Esophagus mucosa (tissue), 1 donor: ENCODE measurements at places on chromosomes 11 and 22.

- no peak for ATAC-seq
These were observed 1286.5 kb upstream of the TENM4 start for GRCh38 chr11:80727315-80727714.

- ATAC-seq, result no peak
These were observed 100.0 kb downstream of the WNT7B start for GRCh38 chr22:45877036-45877380.

DNA sequence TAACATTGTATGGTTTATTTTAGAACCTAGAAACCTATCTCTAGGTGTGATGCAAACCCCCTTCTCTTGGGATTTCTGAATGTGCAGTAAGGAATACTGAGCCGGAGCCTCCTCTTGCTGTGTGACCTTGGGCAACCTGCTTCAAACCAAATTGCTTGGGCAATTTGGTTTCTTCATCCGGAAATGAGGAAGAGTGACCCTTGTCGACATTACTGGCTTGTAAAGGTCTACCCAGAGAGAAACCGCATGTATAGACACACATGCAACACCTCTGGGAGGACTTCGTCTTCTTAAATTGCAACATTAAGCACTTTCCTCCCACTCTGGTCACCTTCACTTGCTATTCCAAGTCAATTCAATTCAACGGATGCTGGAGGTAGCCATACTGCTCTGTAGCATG lies 19.6 kb upstream of the TP53I11 start:
- ATAC-seq, result no peak

- ATAC-seq, result no peak
These were observed 1.8 kb upstream of the KRTAP5-4 start for GRCh38 chr11:1623716-1624115.

- ATAC-seq, result no peak
These were observed 55.7 kb downstream of the RTL6 start for GRCh38 chr22:44442186-44442815.

DNA sequence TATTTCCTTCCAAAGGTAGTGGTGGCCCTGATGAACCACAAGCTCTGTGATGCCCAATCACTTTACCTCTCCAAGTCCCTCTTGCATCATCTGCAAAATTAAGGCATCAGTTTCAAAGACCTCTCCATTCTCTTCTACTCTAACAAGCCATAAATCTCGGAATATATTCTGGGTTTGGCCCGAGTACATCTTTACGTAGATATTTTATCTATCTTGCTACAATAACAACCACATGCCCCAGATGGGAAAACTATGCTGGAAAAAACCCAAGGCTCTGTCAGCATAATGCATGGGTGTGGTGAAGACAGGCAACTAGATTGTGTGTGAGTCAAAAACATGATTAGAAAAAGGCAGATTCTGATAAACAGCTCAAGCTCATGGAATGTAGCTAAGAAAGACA lies 228.2 kb upstream of the BLID start:
- ATAC-seq, result no peak

DNA sequence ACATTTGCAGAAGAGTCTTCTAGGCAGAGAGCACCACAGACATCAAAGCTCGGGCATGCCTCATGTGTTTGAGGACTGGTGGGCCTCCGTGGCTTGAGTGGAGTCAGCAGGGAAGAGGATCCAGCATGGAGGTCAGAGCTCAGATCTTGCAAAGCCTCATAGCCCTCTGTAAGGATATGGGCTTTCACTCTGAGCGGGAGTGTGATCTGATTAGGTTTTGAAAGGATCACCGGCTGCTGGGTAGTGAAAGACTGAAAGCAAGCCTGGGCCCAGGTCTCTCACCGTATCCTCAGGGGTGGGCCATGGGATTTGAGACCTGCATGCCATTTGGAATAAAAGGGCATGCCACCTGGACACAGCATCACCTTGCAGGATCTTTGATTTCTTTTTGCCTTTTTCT lies 112.7 kb downstream of the TEAD1 start:
- no peak for ATAC-seq

- no peak for ATAC-seq
These were observed 79.1 kb downstream of the KCNQ1 start for GRCh38 chr11:2523821-2524391.

DNA sequence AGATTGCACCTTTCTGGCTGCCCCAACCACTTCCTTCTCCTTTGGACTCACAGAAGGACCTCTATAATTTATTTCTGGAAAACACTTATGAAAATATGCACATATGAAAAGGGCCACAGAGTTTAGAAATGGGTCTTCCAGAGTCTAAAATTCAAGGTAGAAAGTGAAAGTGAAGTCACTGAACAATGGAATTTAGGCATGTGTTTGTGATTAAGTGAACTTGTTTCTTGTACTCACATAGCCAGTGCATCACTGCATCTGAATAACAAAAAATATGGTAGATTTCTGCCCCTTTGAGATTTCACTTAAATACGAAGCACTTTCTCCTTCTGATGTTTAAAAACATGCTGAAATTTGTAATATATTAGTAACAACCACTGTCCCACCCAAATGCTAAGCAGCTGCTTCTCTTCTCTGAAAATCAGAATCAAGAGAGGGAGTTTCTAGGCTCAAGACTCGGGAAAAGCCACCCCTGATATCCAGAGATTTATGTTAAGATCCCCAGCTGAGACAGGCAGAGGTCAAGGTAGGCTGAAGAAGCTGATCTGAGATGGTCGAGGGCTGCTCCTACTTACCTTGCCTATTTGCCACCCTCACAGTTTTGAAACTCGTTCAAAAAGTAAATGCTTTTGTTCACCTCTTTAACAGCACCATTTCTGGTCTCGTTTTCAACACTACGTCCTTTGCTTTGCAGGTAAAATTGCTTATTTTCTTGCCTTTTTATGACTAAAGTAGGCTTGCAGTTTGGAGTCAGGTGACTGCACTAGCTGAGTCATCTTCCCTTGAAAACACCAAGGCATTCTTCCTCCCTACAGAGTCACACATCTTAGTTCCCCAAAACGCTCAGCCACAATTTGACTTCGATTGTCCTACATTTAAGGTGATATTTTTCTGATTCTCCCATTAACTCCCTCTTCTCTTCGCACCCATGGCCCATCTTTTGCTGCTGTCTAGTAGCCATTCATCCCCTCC lies at the start of gene XKR3:
Gene XKR3 (minus strand): TSS at position 696 of the 972 bp plus-strand sequence. CDS start 17,338 bp downstream, outside the sequence.
- no peak for ATAC-seq

GRCh38 chr11:10674440-10674855 lies 19.1 kb downstream of the IRAG1 start:
- no peak for ATAC-seq
